ENCODE measurements at places on chromosomes 5 and 9.

- no peak for DNase-seq
Measured at GRCh38 chr5:178555005-178555404, 35.2 kb downstream of the COL23A1 start.

GRCh38 chr5:27434335-27434734, 395.9 kb upstream of the CDH9 start:
- no peak for DNase-seq

DNA sequence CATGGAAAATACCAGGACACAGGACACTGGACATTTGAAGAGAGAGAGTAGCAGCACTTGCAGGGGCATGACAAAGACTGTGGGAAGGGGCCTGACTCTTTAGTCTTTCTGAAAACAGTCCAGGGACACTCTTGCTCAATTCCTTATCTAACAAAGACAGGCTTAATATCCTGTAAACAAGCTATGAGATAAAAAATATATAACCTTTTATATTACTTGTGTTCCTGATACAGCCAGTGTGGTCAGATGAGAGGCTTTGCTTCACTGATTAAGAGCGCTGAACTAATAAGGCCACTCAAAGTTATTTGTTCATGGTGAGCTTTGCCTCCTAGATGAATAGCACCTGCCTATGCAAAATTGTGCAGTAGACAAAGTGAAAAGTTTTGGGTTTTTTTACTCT, 518.7 kb downstream of the LRRC70 start:
- DNase-seq = no peak

DNA sequence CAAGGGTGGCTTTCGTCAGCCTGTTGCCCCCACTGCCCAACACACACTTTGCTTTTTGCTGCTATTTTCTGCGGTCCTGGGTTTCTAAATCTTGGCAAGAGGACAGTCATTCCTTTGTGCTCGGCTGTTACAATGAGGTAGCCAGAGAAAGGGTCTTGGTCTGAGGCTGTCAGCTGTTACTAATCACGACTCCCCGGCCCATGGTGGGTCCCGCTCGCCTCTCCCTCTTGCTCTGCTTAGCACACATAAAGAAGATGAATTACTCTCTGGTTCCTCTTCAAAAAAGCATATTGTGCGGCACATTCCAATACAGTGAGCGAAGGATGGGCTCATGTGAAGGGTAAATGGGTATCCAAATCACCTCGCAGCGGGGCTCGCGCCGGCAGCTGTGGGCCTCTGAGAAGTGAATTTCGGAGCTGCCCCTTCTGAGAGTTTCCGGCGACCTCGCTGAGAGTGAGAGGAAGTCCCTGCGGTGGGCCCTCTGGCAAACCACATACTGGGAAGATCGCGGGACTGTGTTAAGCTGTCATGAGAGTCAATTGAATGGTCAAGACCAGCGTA, 56.0 kb downstream of the SLC1A3 start:
- DNase-seq = no peak

- no peak for DNase-seq
Measured at GRCh38 chr9:127938298-127938690, 640 bp upstream of the DPM2 start.

GRCh38 chr5:15574806-15575325, 74.9 kb downstream of the FBXL7 start:
- no peak for DNase-seq

DNA sequence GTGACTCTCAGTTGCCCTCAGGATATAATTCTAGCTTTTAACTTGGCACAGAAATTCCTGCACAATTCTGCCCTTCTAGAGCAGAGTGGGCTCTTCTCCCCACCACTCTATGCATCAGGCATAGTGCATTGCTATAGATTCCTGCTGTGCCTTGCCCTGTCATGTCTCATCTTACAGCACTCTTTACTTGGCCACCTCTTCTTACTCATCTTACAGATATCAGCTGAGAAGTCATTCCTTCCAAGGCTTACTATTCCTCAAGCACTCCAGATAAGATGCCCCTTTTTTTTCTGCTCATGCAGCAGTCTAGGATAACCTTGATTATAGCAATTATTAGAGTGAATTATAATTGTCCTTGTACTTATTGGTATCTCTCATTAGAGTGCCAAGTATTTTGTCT, 5.6 kb downstream of the FAM221B start:
- no peak for DNase-seq

DNA sequence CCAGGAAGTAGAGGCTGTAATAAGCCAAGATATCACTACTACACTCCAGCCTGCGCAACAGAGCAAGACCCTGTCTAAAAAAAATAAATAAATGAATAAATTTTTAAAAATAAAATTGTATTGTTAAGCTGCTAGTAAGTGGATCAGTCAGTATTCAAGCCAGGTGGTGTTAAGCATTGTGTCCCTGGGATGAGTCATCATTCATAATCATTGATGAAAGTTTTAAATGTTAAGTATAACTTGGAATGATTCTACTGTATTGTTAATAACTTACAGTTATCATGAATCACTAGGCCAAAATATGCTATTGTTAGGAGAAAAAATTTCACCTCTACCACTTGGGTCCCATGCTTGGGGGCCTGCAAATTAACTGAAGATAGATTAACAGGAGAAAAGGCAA, 38.2 kb downstream of the MED10 start:
- no peak for DNase-seq

GRCh38 chr5:84248013-84248412, 136.7 kb downstream of the EDIL3 start:
- no peak for DNase-seq

GRCh38 chr5:83900306-83900705, 179.7 kb upstream of the HAPLN1 start:
- DNase-seq = no peak

DNA sequence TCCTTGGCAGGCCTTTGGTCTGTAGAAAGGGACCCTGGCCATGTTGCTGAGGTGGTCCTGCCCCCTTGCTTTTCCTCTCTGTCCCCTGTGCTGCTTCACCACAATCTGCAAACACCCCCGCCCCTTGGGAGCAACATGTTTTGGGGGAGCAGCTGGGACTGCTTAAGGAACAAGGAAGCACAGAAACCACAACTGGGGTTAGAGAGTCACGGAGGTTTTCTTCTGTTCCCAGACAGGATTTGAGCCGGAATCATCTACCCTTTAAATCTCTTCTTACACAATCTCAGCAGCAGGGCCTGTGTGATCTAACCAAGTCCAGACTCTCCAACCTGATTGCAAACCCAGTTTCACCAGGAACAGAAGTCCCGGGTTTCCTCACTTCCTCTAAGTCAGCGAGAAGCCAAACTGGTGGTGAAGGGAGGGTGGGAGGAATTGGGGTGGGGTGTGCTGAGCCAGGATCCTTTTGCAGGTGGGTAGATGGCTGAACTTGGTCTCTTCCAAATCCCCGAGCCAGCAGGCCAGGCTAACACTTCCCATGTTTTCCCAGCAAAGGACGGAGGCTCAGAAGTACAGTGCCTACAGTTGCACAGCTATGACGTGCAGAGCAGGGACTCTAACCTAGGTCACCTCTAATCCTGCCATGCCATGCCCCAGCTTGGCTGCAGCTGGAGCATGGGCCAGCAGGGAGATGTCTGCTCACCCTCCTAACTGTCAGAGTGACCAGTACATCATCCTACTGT, 25.0 kb downstream of the SH3PXD2B start:
- no peak for DNase-seq

- no peak for DNase-seq
Measured at GRCh38 chr5:133343196-133343595, 269.1 kb downstream of the FSTL4 start.

- no peak for DNase-seq
Measured at GRCh38 chr9:14530841-14531240, 162.4 kb downstream of the ZDHHC21 start.

DNA sequence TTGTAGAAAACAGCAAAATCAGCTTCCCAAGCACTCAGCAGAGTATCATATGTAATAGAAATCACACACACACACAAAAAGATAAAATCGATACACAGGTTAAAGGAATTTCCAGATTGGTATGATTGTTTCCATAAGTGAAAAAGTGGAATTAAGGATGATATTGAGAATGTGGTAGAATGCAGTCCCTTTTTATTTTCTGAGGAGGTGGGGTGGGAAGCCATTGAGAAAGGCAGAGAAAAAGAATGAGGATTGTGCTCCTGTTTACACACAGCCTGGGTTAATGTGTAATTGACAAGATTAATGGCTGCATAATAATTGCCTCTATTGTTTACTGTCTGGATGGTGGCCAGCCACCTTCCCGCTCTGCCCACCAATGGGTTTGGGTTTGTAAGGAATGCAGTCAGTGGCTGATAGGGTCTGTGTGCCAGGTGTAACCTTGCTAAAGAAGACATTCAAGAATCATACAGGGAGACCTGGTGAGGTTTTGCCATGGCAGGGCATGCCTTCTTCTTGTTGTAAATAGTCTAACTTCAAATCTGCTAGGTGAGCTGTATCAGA, 177.2 kb upstream of the MAP3K1 start:
- no peak for DNase-seq

All from stimulated activated CD4-positive, alpha-beta T cell treated with anti-CD3 and anti-CD28 coated beads, Interleukin-15, amount 100 ng/mL, for 1 hour (primary cell).